Amniotic stem cell (primary cell): ENCODE measurements at places on chromosomes 2 and 18.

GRCh38 chr2:101234169-101234938 lies 18.3 kb upstream of the CNOT11 start:
- DNase-seq: no peak

DNA sequence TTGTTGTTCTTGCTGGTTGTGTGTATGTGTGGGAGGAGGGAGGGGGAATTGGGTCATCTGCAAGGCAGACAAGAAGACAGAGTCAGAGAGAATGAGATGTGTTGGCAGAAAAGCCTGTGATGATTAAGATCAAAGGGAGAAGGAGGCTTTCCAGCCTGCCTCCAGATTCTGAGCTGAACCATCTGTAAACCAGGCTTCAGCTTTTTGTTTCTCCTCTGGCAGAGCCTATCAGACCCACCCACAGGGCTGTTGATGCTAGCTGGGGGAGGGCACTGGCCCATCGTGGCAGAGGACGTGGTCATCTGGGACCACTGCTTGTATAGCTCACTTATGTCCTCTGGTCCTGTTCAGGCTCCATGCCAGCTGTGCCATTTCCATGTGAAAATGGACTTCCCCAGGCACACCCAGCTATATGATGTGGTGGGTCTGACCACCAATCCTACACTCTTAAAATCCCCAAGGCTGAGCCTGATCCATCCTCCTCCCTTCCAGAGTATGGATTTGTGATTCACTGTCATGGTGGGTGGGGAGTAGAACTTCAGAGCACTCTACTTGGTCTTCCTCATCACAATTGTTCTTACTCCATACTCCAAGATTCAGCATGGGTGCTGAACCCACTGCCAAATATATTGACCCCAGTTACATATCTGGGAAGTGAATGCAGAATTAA lies 27.8 kb upstream of the COL6A3 start:
- no peak for DNase-seq

- no peak for DNase-seq
Observed at GRCh38 chr2:20224164-20224715, 690 bp downstream of the SDC1 start.

DNA sequence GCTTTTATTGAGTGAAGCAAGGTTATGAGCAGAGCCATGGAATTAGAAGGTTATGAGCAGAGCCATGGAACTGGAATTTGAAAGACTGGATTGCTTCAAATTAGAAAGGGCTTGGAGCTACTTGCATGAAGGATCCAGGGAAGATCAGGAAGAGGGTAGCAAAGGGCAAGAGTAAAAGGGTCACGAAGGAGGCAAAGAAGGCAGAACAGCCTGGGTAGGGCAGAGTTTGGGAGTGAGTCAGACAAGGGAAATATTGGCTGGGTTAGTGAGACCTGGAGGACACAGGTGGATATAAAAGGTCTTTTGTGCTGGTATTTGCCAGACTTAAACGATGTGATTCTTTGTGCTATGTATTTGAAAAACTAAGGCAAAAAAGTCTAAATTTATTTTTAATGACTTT lies 65.0 kb downstream of the SEMA4F start:
- no peak for DNase-seq

GRCh38 chr18:46356278-46357033 lies 252.3 kb downstream of the HAUS1 start:
- DNase-seq: no peak

DNA sequence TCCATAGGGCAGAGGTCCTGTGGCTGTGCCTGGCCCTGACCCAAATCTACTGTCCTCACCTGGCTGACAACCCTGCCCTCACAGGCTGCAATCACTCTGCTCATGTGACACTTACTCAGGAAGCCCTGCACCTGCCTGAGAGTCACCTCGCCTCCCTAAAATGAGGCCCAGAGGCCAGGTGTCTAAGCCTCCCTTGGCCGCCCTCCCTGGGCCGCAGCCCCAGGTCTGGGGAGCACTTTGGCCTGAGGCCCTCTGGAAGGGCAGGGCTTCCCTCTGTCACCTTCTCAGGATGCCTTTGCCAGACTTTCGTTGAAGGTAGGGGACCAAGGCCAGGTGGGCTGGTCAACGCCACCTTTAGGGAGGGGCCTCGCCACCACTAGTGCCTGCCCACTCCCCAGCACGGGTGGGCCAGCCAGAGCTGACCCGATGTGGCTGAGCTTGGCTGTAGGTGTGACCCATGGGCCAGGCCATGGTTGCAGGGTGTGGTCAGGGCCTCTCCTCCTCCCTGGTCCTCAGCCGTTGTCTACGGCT lies 6.1 kb upstream of the GPC1 start:
- no peak for DNase-seq

DNA sequence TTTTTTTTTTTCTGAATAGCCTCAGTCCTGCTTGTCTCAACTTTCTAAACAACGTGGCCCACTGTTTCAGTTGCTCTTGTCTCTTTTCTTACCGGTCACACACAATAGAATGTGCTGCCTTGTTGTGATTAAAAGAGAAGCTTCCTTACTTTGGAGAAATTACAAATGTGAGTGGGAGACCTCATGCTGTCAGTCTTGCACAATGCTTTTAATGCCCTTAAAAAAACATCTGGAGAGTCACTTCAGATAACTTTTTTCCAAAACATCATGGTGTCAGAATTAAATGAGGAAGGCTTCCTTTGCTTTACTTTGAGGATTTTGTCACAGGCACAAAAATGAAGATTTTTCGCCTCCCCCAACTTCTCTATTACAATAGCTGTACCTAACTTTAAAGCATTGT lies 37.7 kb downstream of the LHCGR start:
- no peak for DNase-seq

- DNase-seq: no peak
Observed at GRCh38 chr2:27296481-27296880, 11.8 kb downstream of the UCN start.

DNA sequence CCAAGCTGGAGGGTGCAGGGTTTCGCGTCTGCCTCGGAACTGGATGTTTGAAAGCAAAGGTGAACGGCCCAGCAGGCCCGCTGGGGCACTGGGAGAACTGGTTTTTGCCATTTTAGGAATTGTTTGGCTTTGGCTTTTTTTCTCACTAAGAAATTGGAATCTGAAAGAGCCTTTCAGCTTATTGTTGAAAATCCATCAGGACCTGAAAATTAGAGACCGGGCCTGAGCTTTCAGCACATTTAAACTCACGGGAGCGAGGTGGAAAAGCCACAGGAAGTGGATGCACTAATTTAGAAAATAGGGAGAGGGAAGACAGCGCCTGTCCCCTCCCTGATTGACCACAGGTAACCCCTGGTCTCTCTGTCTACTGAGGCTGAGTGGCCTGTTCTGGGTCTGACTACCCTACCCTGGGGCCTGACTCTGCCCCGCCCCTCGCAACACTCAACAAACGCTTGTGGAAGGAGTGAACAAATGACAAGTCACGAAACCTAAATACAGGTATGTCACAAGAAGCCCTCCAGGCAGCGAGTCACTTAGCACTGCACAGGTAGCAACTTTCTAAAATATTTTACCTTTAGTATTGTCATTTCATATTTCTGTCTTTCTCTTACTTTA lies 100.3 kb upstream of the MBOAT2 start:
- DNase-seq: no peak

DNA sequence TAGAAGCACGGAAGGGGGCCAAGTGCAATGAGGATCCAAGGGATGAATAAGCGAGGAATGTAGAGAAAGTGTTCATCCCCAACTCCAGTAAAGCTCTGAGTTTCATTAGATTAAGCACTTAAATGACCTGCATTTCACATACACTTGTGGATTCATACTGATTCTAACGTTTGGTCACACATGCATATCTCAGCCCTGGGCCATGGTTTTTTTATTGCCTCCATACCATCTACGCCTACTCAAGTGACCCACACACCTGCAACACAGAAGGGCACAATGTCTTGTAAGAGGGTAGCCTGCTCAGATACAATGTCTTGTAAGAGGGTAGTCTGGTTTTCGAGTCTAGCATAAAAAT lies 566 bp upstream of the MRPS5 start:
- DNase-seq: no peak

DNA sequence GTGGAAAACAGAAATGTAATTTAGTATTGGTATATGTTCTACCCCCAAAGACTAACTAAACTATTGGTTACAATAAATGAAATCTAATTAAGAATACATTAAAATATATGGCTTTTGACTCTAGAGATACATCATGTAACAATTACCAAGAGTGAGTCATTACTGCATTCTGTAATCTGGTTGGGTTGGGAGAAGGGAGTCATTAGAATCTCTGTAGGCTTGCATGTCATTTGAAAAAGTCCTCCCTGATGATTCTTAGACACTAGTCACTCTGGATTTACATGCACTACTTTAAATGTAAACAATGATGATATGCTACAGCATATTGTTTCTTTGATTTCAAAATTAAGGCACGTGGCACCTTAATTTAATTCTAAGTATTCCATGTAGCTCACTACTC lies 293.4 kb upstream of the CHST9 start:
- DNase-seq: no peak

- DNase-seq: no peak
Observed at GRCh38 chr18:47251289-47252120, at the start of gene SKOR2. SKOR2 (minus strand) TSS chr18:47251660; CDS start chr18:47249183, 2,477 bp downstream.

- no peak for DNase-seq
Observed at GRCh38 chr18:8839281-8839680, 133.9 kb downstream of the MTCL1 start.

DNA sequence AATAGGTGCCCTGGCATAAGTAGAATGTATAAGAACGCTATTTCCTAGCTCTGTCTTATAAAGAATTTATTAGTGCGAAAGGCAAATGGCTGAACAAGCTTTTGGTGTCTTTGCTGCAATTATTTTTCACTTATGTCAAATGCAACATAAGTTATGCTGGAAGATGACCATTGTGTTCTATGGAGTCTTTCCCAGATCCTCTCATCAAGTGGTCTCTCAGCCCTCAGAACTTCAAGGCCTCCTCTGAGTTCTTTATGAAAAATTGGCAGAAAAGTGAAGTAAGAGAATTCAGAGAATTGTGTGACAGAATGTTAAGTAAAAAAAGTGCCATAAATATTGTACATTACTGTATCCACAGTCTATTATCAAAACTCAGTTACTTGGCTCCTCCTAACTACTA lies 75.2 kb downstream of the RIT2 start:
- no peak for DNase-seq

GRCh38 chr2:170716851-170717598 lies 1.9 kb downstream of the SP5 start:
- no peak for DNase-seq

DNA sequence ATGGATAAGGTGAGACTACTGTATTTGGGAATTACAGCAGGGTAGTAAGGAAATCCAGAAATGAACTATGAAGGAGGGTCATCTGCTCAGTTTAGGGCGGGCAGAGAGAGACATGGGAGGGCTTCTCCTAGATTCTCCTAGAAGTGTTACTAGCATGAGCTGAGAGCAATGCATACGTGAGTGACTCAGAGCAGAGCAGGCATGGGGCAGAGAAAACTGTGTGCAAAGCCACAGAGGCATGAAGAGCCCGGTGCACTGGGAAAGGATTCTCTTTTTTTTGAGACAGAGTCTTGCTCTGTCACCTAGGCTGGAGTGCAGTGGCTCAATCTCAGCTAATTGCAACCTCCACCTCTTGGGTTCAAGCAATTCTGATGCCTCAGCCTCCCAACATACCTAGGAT lies 116.2 kb downstream of the SOCS6 start:
- no peak for DNase-seq

DNA sequence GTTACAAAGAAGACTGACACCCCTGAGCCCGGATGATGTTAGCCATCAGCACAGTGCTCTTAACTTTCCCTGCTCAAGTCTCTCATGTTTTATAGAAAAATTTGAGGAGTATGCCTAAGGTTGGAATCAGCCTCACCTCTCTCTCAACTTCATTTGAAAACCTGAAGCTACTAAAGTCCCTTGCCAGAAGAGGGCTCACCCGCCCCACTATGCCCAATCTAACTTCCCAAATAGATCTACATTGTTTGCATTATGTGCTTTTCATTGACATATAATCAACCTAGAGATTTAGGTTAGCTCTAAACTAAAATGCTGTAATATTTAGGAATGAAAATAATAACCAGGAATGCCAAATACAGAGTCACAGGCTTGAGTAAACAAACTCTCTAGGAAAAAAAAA lies 305.4 kb downstream of the NCKAP5 start:
- no peak for DNase-seq

GRCh38 chr2:73020657-73021370 lies 50.7 kb downstream of the SFXN5 start:
- DNase-seq: no peak

- DNase-seq: no peak
Observed at GRCh38 chr18:11577271-11578112, 31.9 kb upstream of the SLC35G4 start.

DNA sequence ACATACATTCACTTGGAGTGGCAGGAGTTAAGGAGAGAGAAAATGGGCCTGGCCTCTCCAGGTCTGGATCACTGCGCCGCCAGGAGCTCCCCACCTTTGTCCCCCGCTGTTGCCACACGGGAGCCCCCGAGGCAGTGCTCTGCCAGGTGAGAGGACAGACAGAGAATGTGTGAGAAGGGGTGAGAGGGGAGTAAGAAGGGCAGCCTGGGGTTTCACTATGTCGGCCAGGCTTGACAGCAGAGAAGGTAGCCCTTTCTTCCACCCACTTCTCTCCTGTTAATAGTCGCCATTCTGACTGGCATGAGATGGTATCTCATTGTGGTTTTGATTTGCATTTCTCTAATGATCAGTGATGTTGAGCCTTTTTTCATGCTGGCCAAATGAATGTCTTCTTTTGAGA lies 26.2 kb upstream of the ARHGEF4 start:
- DNase-seq: no peak

GRCh38 chr2:234910186-234910679 lies 41.6 kb upstream of the SH3BP4 start:
- DNase-seq: no peak

GRCh38 chr2:17107871-17108270 lies 410.4 kb downstream of the RAD51AP2 start:
- DNase-seq: no peak

GRCh38 chr2:219916726-219917440 lies 289.5 kb downstream of the SLC4A3 start:
- no peak for DNase-seq

GRCh38 chr2:122542236-122542635 lies 786.8 kb downstream of the TSN start:
- DNase-seq: no peak

DNA sequence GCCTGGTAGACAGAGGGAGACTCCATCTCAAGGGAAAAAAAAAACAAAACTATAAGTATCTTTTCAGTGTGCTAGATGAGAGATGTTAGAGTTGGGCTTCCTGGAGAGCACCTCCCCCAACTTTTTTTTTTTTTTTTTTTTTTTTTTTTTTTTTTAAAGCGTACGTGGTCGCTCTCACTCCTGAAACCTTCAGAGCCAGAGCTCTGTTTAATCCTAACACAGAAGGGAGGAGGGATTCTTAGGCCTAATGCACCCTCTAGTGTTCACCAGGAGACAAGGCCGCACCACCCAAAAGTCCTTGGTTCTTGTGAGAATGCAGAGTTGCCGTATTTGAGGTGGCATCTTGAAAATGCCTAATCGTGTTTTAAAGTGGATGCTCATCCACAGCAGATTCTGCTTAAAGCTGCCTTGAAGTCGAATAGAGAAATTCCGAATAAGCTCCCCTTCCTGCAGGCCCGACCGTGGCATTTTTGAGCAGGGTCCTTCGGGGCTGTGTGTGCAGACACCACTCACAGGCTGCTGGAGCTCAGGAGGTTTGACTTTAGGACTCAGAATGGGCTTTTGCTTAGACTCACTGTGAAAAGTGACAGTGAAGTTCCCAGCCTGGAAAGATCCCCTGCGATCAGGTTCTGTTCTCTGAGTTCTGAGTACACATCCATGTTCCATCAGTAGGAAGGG lies 252.6 kb downstream of the AGAP1 start:
- peak; percentile 51 for DNase-seq
